Stimulated activated CD8-positive, alpha-beta memory T cell treated with anti-CD3 and anti-CD28 coated beads, Interleukin-4, amount 100 ng/mL, for 4 hours (primary cell): ENCODE measurements at places on chromosomes 4 and X.

GRCh38 chr4:182873726-182874125 is 43.5 kb downstream of the DCTD start:
- no peak for DNase-seq

DNA sequence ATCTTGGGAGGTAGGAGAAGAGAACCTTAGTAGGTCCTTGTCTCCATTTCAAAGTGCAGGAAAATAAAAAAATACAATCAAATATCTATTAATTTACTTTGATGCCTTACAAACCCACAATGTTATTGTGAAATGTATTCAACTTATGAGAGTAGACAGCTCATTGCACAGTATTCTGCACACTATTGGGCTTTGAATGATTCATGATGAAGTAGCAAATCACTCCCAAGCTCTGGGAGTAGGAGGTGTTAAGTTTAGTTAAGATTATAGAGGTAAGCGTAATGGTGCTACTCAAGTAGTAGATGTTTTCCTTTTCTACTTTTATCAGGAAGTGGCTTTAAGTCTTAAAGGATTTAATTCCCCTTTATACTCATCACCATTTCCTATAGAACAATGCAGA is 32.8 kb upstream of the TMPRSS11A start:
- DNase-seq, result no peak

GRCh38 chrX:40008791-40009461 is 88.8 kb downstream of the BCOR start:
- no peak for DNase-seq

- no peak for DNase-seq
Measured at GRCh38 chr4:75564023-75564422, 8.2 kb downstream of the ODAPH start.

DNA sequence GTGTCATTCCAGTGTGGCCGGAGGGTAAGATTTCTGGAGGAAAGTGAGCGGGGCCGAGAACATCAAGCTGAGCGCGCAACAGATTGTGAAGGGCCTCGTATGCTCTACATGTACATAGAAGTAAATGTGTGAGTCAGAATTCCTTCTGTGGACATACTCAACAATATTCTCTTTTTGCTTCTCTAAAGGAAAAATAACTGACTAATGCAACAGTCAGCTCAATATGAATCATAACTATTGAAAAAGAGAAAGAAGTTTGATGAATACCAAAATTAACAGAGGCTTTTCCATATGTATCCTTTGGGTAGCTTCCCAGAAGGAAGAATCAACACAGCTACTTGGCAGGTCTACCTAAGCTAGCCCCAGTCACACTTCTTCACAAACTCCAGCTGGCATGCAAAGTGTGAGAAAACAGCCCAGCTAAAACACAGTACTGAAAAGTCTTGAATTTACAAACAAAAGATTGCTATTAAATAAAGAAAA is 87.5 kb upstream of the ZFP42 start:
- no peak for DNase-seq

GRCh38 chr4:3037957-3038461 is 36.3 kb downstream of the HTT-AS start:
- DNase-seq, result no peak

GRCh38 chrX:142503967-142504643 is 299.0 kb upstream of the MAGEC2 start:
- no peak for DNase-seq

DNA sequence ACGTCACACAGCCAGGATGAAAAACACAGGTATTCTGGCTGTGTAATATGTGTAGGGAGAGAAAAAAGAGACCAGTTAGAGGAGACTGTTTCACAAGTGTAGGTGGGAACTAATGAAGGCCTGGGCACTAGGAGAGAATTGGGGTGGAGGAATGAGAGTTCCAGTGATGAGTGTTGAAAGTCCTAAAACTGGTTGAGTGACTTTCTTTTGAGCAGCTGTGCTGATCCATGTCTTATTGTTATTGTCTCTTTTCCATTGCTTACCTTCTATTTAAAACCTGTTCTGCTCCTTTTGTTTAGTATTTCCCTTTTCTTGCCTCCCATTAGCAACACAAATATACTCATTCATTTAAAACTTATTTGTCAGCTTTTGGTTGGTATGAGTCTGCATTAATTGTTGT is 88.7 kb downstream of the PDLIM5 start:
- DNase-seq, result no peak

- DNase-seq, result no peak
Measured at GRCh38 chr4:99079625-99080295, 8.8 kb downstream of the ADH5 start.

DNA sequence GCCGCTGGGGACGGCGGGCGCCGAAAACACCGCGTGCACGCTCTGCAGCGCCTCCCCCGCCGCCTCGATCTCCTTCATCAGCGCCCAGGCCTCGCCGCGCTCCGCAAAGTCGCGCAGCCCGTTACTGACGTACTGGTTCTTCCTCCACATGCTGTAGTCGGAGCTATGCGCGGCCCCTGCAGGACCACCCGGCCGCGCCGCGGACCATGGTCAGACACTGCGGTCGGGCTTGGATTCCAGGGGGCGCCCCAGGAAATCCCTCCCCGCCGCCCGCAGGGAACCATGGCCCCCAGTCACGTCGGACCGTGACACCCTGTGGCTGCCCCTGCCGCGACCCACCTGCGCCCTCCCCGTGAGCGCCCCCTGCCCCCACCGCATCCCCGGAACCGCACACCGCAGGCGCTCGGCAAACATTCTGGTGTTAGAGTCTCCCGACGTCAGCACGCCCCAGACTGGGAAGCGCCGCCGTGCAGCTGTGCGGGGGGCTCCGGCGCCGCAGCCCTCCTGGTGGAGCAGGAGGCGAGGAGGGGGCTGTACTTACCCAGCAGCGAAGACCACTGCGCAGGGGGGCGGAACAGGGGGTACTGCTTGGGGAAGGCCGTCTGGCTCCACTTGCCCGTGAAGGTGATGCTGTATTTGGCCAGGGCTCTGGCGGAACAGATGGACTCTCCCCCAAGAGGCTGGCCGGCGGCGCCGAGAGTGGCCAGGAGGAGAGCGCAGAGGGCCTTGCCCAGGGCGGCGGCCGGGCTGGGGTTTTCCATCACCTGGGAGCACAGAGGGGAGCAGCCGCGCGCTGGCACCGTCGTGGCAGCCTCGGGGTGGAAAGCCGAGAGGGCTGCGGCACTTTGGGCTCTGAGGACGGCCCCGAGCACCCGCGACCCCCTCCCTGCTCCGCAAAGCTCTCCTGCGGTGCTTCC is 814 bp downstream of the SPON2 start:
- DNase-seq, result no peak

- DNase-seq, result no peak
Measured at GRCh38 chr4:85509882-85510631, 35.1 kb downstream of the ARHGAP24 start.

GRCh38 chrX:147827070-147827469 is 84.6 kb upstream of the FMR1 start:
- DNase-seq, result no peak

DNA sequence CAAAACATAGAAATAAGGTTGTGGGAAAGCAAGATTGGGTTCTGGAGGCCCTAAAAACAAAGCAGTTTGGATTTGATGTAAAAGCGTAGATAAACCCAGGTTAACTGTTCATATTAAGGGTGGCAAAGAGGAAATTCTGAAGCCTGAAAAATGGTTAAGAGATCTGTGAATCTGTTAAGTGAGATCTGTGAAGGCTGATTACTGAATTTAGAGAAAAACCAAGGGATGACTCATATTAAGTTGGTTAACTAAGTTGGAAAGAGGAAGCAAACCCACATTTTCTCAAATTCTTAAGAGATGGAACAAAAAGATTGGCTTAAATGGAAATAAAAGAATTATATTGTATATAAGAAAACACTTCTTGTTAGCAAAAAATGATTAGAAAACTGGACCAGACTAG is 22.8 kb downstream of the GPAT3 start:
- no peak for DNase-seq

- no peak for DNase-seq
Measured at GRCh38 chr4:120636120-120636630, 286.4 kb downstream of the PRDM5 start.

GRCh38 chr4:156999175-156999517 is 27.5 kb upstream of the PDGFC start:
- no peak for DNase-seq

DNA sequence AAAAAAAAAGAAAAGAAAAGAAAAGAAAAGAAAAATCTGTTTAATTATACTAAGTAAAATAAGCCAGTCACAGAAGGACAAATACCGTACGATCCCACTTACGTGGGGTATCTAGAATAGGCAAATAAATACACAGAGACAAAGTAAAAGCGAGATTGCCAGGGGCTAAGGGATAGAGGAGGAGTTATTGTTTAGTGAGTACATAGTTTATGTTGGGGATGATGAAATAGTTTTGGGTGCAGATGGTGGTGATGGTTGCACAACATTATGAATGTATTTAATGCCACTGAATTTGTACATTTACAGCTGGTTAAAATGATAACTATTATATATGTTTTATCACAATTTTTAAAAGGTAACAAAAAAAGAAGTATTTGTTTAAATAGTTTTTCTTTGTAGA is 7.1 kb downstream of the CA5B start:
- DNase-seq, result no peak

DNA sequence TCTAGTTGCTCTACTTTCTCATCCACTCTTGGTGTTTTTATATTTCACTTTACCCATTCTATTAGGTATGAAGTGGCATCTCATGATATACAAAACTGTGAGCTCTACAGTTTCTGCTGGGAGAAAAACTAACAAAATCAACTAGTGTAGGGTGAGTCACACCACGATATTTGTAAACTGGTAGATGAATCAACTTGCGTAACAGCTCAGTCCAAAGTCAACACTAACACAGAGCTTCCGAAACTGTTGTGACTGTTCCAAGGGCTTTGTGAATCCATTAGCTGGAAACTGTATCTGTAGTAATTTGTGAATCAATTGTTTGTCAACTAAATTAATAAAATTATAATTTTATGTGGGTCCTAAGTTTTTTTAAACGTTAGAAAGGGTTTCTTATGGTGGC is 119.8 kb upstream of the TSPAN5 start:
- DNase-seq, result no peak

DNA sequence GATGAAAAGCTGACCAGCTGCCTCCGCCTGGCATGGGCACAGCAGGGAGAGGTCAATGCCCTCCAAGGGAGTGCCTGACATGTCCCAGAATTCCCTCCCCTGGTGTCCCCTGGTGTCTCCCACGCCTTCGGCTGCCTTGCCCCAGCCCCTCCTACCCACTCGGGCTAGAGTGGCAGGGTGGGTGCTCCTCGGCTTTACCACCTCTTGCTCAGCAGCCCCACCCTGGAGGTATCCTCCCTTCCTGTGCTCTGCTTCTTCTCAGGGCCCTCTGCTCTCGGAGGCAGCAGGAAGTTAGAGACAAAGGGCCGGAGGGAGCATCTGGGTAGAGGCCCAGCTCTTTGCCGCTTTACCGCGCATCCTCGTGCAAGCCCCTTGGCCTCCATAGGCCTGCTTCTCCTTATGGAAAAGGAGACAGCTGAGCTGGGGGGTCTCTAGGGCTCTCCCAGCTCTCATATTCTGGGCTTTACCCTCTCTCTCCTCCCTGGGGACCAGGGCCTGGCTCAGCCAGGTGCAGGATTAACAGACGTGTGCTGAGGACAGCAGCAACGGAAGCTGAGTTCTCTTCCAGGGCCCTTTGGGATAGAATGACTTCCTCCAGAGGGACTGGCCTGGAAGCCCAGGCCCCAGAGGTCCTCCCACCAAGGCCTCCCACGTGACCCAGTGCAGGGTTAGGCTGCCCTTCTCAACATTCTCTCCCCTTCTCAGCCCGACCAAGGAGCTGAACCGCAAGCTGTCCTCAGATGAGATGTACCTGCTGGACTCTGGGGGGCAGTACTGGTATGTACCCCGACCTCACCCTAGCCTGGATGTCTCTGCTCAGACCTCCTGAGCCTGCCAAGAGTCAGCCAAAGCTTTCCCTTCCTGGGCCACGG is 17.2 kb downstream of the XPNPEP2 start:
- DNase-seq, result no peak

DNA sequence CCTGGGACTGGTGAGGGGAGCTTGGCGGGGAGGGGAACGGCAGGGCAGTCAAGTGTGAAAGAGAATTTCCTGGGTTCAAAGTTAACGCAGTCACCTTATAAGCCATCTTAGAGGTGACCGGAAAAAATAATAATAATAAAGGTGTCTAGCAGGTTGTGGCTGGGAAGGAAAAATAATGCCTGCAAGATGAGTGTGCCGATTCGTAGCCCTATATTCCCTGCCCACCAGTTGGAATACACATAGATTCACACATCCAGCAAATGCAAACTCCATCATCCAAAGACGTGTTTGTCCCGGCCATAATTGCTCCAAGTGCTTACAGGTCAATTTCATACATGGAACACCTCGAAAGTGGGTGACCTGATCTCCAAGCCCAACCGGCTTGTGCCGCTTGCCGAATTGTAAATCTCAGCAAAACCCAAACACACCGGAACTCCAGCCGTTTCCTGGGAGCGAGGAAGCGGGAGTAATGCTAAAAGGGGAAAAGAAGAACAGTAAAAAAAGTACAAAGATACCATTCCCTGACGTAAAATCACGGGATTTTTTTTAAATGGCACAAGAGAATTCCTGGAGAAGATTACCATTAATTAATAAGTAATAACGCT is 1.3 kb upstream of the FAT1 start:
- DNase-seq, result no peak

GRCh38 chr4:56979421-56980072 is 851 bp downstream of the POLR2B start:
- DNase-seq, result peak; percentile 10

GRCh38 chr4:10959586-10959985 is 275.0 kb upstream of the CLNK start:
- no peak for DNase-seq

- DNase-seq, result peak; percentile 7
Measured at GRCh38 chr4:10554694-10555093, 97.5 kb upstream of the ZNF518B start.

DNA sequence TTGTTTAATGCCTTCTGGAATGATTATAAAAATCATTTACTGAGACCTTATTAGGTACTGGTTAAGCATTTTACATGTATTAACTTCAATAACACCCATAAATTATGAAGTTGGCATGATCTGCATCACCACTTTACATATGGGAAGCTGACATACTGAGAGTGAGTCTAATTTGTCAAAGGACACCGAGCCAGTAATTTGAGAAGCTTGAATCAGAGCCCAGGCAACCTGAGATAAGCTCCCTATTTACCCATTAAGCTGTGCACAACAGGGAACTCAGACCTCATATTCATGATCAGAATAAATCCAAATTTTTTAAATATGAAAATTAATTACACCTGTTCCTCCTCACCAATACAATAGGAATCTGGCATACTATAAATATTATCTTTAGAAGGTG is 247.9 kb upstream of the EPHA5 start:
- DNase-seq, result no peak
